Lung (tissue), 17 donors: ENCODE measurements at places on chromosomes 4 and X. TPM values are rescaled to one million over a fixed set of nuclear protein-coding genes. Genes with fewer than 3 reads are reported as not detected.

SYAP1 gene
- 32.0 TPM for total RNA-seq

GRCh38 chr4:76550966-76551780 is 116.1 kb downstream of the SHROOM3 start:
- H3K27ac ChIP-seq = no peak overlapping the region
- no peaks in the 10 kb centered on the region for H3K27me3 ChIP-seq
- peaks cover 19% of the 10 kb centered on the region for H3K4me1 ChIP-seq
- no peak for DNase-seq

- H3K36me3 ChIP-seq = no peaks in the 10 kb centered on the region
- no peaks in the 10 kb centered on the region for H3K27me3 ChIP-seq
- H3K4me3 ChIP-seq = no peak overlapping the region
- H3K4me1 ChIP-seq = no peaks in the 10 kb centered on the region
Observed at GRCh38 chrX:125262836-125263235, 56.8 kb upstream of the TEX13C start.

CT47B1 gene
- total RNA-seq = not detected

CFI gene
- total RNA-seq = 150 TPM

CD38 gene
- total RNA-seq = 8.6 TPM

PRICKLE3 gene
- 16.3 TPM for total RNA-seq

RAB40A gene
- total RNA-seq = 1.1 TPM

DNA sequence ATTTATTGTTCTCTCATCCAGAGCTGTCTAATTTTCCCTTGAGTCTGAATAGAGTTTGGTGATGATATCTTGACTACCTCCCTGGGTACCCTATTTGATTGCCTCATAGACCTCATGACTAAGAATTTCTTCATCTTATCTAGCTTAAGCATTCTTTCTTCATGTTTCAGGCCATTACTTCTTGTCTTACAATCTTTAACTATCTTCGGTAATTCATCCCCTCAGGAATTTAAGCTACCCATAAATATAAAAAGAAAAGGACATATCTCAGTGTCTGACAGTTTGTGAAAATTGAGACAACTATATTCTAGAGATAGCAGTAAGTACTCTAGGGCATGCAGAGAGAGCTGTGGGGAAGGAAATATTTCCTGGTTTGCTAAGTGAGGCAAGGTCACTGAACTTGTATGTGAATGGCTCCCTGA is 466.1 kb upstream of the GRID2 start:
- H3K4me3 ChIP-seq = no peak overlapping the region
- H3K4me1 ChIP-seq = no peaks in the 10 kb centered on the region
- no peaks in the 10 kb centered on the region for H3K36me3 ChIP-seq
- no peak for DNase-seq
- no peak overlapping the region for H3K27ac ChIP-seq
- no peaks in the 10 kb centered on the region for H3K27me3 ChIP-seq

- H3K4me1 ChIP-seq = no peaks in the 10 kb centered on the region
- no peak overlapping the region for H3K4me3 ChIP-seq
- no peaks in the 10 kb centered on the region for H3K27me3 ChIP-seq
- H3K36me3 ChIP-seq = no peaks in the 10 kb centered on the region
- no peak for DNase-seq
Observed at GRCh38 chr4:146105464-146105863, 70.1 kb upstream of the LSM6 start.

- H3K4me1 ChIP-seq = no peaks in the 10 kb centered on the region
- H3K27me3 ChIP-seq = no peaks in the 10 kb centered on the region
- H3K4me3 ChIP-seq = no peak overlapping the region
- H3K36me3 ChIP-seq = no peaks in the 10 kb centered on the region
- no peak overlapping the region for H3K27ac ChIP-seq
Observed at GRCh38 chrX:23764188-23764984, 18.6 kb upstream of the SAT1 start.

ARHGAP6 gene
- total RNA-seq = 18.2 TPM

S100G gene
- total RNA-seq = not detected

DNA sequence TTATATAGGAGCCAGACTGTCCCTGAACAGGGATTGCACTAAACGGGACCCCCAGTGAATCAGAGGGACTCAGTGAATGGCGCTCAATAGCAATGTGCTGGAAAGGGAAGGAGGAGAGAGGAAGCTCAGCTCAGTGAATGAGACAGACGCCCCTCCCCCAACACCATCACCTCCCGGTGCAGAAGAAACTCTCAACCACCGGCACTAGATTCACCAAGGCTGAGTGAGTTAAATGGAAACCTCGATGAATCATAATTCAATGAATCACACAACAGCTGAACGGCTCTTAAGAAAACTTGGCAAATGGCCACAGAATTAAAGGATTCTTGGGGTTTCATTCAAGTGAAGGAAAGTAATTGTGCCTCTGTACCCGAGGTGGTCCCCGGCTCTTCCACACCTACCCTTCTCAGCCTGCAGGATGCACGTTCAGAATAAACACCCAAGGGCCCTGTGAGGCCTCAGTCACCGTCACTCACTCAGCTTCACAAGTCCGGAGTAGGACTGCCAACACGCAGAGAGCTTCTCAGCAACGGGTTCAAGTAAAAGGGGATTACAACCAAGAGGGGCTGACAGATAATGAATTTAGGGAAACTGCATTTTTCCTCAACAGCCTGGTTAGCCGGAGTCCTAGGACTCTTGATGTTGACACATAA is 29.3 kb downstream of the CRMP1 start:
- no peaks in the 10 kb centered on the region for H3K27me3 ChIP-seq
- peak; percentile 25 for DNase-seq
- H3K4me3 ChIP-seq = no peak overlapping the region
- H3K36me3 ChIP-seq = no peaks in the 10 kb centered on the region
- H3K4me1 ChIP-seq = no peaks in the 10 kb centered on the region

HPSE gene
- 8.3 TPM for total RNA-seq

DNA sequence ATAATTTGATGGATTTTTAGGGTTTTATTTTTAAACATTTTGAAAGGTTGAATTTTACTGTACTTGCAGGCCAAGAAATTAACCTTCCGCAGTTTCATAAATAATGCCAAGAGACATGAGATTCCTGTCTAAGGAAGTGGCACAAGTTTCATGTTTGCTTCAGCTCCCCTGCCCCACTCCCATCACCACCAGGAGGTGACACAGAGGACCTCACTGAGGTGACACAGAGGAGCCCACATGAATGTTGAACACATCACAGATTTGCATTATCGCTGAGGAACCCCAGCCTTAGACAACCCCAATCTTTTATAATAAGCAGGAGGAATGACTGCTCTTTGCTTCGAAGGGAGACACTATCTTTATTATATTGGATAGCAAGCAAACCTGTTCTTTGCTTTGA is 491.4 kb upstream of the ATOH1 start:
- H3K4me1 ChIP-seq = no peaks in the 10 kb centered on the region
- no peak for DNase-seq
- no peaks in the 10 kb centered on the region for H3K36me3 ChIP-seq
- H3K27ac ChIP-seq = no peak overlapping the region
- H3K27me3 ChIP-seq = no peaks in the 10 kb centered on the region
- no peak overlapping the region for H3K4me3 ChIP-seq

DNA sequence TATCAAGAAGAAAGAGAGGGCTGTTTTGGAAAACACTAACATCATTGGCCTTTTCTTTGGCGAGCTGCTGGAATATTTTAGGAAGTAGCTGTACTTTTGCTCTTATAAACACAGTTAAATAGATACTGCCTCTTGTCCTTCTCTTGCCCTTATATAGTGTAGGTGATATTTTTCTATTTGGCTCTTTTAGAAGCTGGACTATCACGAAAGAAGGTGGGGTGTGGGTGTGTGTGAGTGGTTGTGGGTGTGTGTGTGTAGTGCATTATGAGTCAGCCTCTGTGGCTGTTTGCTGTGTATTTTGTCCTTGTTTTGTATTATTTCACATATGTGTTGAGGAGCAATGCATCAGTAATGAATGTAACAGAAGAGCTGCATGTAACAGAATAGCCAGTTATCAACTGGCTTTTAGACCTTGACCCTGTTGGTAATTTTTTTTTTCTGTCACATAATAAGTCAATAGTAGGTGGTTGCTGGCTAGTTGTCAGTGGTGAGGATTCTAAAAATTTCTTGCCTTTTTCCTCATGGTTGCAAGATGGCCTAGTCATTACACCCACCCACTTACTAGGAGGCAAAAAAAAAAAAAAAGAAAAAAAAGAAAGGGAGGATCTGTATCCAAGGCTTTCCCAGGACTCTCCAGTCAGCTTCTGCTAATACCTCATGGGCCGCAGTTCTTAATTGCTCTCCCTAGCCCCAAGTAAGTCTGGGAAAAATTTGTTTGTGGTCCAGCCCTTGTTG is 23.8 kb downstream of the ARHGAP10 start:
- no peak overlapping the region for H3K4me3 ChIP-seq
- H3K4me1 ChIP-seq = no peaks in the 10 kb centered on the region
- peak overlapping the region; percentile 23 for H3K27ac ChIP-seq
- DNase-seq = no peak
- no peaks in the 10 kb centered on the region for H3K27me3 ChIP-seq

- no peak overlapping the region for H3K4me3 ChIP-seq
- H3K27ac ChIP-seq = no peak overlapping the region
- no peaks in the 10 kb centered on the region for H3K4me1 ChIP-seq
- no peaks in the 10 kb centered on the region for H3K27me3 ChIP-seq
Observed at GRCh38 chrX:121000589-121000988, 15.0 kb upstream of the CT47A1 start.

- H3K36me3 ChIP-seq = no peaks in the 10 kb centered on the region
- no peak for DNase-seq
- H3K27ac ChIP-seq = no peak overlapping the region
- no peak overlapping the region for H3K4me3 ChIP-seq
- H3K27me3 ChIP-seq = no peaks in the 10 kb centered on the region
Observed at GRCh38 chrX:5307416-5307815, 921.3 kb downstream of the NLGN4X start.

GRCh38 chrX:9609987-9610386 is 145.1 kb downstream of the TBL1X start:
- no peaks in the 10 kb centered on the region for H3K4me1 ChIP-seq
- no peak overlapping the region for H3K27ac ChIP-seq
- no peak for DNase-seq
- H3K4me3 ChIP-seq = no peak overlapping the region
- H3K27me3 ChIP-seq = peaks cover 2% of the 10 kb centered on the region
- no peaks in the 10 kb centered on the region for H3K36me3 ChIP-seq

DNA sequence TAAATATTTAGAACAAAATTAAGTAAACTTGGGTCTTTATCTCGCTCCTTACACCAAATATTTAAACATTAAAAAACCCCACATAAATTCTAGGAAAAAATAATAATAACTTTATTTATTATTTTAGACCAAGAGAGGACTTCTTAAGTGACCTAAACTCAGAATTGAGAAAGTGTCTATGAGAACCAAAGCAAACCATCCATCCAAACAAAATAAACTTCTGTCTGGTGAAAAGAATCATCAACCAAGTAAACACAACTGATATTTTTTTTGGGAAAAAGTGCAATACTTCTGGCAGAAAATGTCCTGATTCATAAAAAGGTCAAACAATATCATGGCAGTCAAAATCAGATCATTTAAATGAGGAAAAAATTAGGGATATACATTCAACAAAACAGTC is 533.0 kb downstream of the SPRY1 start:
- no peaks in the 10 kb centered on the region for H3K27me3 ChIP-seq
- no peak overlapping the region for H3K27ac ChIP-seq
- H3K4me3 ChIP-seq = no peak overlapping the region
- H3K4me1 ChIP-seq = no peaks in the 10 kb centered on the region
- H3K36me3 ChIP-seq = no peaks in the 10 kb centered on the region

DNA sequence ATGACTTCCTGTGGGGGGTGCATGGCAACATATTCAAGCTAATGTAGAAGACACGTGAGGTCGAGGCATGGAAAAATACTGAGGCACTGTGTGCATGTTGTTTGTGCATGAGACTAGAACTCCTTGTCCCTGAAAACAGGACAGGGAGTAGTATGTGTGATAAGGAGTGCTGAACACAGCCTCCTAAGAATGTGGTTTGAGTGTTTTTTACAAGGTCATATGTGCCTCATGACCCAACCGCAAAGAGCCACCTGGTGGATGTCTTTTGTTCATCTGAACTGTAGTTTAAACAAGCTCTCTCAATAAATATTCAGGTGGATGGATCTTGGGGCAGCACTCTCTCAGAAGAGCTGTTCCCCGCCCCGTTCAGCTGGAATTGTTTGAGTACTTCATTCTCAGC is 226.6 kb downstream of the NLGN4X start:
- no peak overlapping the region for H3K4me3 ChIP-seq
- DNase-seq = no peak
- peaks cover 13% of the 10 kb centered on the region for H3K27me3 ChIP-seq
- H3K4me1 ChIP-seq = no peaks in the 10 kb centered on the region

LPAR4 gene
- total RNA-seq = 2.2 TPM
